Prostate gland (tissue), 2 donors: ENCODE measurements at places on chromosomes 4 and X.

DNA sequence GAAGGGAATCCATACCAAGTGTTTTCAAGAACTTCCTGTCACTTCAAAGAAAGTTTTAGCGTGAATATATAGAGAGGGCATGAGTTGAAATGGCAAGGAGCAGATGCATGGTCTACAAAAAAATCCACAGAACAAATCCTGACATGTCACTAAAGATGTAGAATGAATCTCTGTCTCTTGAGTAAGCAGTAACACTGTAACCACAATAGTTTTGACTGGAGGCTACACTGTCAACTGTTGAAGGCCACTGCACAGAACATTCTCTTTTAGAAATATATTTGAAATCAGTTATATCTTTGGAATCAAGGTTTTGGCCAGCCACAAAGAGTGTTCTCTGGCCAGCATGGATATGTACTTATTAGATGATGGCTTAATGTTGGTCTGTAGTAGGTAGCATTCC is 83.8 kb downstream of the VCX3B start:
- no peaks in the 10 kb centered on the region for H3K27me3 ChIP-seq
- no peaks in the 10 kb centered on the region for H3K4me1 ChIP-seq
- H3K4me3 ChIP-seq: no peak overlapping the region
- no peak for DNase-seq

DNA sequence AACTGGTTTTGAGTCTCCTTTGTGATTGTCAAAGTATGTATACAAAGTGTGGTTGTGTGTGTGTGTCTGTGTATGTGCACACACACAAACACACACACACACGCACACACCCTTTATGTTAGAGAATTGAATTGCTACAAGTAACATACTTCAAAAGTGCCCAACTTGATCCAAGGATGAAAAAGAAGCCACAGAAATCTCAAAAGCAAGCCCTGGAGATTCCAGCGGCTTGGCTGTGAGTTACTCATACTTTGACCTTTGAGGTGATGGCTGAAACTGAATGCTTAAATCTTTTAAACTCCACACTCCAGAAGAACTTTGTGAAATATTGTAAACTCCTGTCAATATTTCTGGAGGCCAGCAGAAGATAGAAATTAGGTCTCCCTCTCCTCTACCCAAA is 168.4 kb upstream of the NRK start:
- H3K27ac ChIP-seq: no peak overlapping the region
- no peaks in the 10 kb centered on the region for H3K36me3 ChIP-seq
- no peaks in the 10 kb centered on the region for H3K27me3 ChIP-seq
- no peaks in the 10 kb centered on the region for H3K4me1 ChIP-seq
- no peak overlapping the region for H3K4me3 ChIP-seq

DNA sequence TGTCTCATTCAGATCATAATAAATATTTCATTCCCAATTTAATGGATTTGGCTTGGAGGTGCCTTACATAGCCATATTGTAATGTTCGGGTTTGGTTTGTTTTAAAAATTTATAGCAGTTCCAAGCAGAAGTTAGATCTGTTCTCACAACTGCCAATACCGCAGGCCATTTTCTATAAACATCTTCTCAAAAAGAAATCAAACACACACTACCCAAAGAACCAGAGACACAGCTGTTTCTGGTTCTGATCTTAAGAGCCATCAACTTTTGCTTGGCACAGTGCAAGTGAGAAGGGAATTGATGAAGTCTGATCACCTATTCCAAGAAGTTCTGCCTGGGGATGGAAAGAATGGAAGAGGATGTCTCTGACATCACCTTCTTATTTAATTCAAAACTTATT is 22.9 kb downstream of the MID1IP1 start:
- no peak overlapping the region for H3K27ac ChIP-seq
- no peaks in the 10 kb centered on the region for H3K27me3 ChIP-seq
- no peak overlapping the region for H3K4me3 ChIP-seq
- H3K4me1 ChIP-seq: no peaks in the 10 kb centered on the region

DNA sequence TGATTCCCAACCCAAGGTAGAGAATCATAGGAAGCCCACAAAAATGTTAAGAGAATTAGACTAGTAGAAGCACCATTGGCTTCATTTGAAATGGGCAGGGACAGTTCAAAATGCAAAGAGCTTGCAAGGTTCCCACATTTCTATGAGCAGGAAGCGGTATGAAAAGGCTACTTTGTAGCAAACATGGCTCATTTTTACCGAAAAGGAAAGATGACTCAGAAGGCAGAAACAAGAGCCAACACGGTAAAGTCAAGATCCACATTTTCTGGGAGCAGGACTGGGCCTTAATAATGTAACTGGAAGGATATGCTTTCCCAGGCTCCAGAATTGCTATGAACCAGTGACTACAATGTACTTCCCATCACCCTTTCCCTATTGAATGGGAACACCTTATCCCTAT is 89.5 kb downstream of the GLRA3 start:
- H3K27me3 ChIP-seq: no peaks in the 10 kb centered on the region
- H3K4me3 ChIP-seq: no peak overlapping the region
- no peaks in the 10 kb centered on the region for H3K36me3 ChIP-seq
- no peak overlapping the region for H3K27ac ChIP-seq
- H3K4me1 ChIP-seq: no peaks in the 10 kb centered on the region

DNA sequence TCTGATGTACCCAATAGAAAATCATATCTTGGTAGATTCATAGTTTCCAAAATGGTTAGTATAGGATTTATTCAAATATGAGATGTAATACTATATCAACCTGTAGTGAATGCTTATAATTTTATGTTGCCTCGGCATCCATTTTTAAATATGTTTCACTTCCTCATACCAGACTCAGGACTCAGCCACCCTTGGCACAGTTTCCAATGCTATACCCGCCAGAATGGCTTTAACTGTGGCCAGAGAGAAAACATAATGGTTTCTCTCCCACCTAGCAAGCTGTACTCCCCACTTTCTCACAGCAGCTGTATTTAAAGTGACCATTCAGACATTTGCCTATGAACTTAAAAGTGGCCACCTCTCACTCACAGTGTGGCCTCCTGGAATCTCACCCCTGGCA is 466.6 kb upstream of the PABPC4L start:
- no peak for DNase-seq
- no peak overlapping the region for H3K27ac ChIP-seq
